Fibroblast of skin of abdomen (primary cell): ENCODE measurements at places on chromosomes 13 and 19.

DNA sequence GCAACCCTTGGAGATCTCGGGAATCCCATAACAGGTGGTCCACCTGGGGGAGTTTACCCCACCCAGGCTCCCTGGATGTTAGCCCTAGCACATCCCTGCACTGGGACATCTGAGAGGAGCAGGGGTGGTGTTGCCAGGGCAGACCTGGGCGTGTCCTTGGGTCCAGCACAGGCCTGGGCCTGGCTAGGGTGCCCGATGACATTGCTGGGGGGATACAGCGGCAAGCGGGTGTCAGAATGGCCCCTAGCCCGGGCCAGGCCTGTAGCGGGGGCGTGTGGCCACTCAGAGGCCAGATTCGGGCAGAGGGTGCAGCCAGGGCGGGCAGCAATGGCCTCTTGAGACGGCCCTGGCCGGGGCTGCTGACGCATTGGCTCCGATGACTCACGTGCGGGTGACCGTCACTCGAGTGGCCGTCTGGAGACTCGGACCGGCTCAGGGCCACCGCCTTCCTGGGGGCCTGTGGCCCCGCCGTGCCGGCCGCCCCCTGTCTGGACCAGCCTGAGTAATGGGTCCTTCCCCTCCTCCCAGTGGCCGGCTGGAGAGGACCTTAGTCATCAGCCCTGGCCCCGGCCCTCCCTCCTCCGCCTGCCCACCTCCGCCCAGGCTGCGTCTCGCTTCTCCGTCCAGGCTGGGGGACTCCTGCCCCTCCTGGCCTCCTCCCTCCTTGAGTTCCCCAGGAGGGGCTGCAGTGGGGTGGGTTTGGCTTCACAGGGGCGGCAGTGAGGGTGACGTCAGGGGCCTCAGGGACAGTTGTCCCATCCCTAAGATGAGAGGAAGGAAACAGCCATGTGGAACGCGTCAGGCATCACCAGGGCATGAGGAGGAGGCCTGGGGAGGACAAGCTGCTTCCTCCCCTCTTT is 23.2 kb upstream of the CRTC1 start:
- no peak for DNase-seq

GRCh38 chr19:47331931-47332547 is at the start of gene C5AR2:
TSS of gene C5AR2 (plus strand) at chr19:47332175. CDS start at chr19:47340800, 8,625 bp downstream.
- DNase-seq, result no peak

DNA sequence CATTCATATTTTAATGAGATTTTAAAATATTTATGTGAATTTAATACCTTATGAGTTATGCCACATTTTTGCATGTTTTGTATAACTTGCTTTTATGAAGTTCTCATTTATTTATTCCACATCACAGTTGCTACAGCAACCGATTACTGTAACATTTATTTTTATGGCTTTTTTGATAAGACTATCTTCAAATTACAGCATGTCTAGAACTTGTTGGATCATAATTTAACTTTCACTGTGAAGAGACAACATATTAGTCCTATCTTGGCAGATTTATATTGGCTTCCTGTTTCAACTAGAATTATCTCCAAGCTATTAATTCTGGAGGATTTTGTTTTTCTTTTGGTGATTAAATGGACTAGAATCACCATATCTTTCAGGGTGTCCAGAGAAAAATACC is 793.7 kb upstream of the SLITRK5 start:
- no peak for DNase-seq

- peak; percentile 55 for DNase-seq
Observed at GRCh38 chr13:114212158-114212495, 22.6 kb upstream of the CDC16 start.

- DNase-seq, result no peak
Observed at GRCh38 chr13:99199541-99200431, 868 bp upstream of the UBAC2 start.

GRCh38 chr19:7874076-7874896 is at the start of gene PRR36:
TSS of gene PRR36 (minus strand) at chr19:7874390. CDS start at chr19:7873689, 701 bp downstream.
- no peak for DNase-seq
